ENCODE measurements at places on chromosomes 7 and 10.

- DNase-seq = no peak
These were observed 6.0 kb downstream of the WDR37 start for GRCh38 chr10:1061930-1062774.

DNA sequence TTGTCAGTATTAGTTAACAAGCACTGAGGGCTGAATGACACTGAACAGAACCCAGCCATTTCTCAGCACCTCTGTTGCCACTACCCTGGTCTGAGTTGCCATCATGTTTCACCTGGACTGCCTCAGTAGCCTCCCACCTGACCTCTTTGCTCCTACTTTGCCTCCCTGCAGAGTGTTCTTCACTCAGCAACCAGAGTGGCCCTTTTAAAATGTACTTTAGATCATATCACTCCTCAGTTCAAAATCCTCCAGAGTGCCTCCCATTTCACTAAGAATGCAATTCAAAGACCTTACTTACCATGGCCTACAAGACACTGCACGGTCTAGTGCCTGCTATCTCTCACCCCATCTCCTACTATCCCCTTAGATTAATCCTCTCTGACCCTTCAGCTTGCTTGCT, 214.5 kb downstream of the AUTS2 start:
- no peak for DNase-seq

GRCh38 chr10:67841737-67842136, 3.7 kb upstream of the DNAJC12 start:
- DNase-seq = no peak

GRCh38 chr10:69636626-69637605, 6.9 kb downstream of the FAM241B start:
- DNase-seq = no peak

DNA sequence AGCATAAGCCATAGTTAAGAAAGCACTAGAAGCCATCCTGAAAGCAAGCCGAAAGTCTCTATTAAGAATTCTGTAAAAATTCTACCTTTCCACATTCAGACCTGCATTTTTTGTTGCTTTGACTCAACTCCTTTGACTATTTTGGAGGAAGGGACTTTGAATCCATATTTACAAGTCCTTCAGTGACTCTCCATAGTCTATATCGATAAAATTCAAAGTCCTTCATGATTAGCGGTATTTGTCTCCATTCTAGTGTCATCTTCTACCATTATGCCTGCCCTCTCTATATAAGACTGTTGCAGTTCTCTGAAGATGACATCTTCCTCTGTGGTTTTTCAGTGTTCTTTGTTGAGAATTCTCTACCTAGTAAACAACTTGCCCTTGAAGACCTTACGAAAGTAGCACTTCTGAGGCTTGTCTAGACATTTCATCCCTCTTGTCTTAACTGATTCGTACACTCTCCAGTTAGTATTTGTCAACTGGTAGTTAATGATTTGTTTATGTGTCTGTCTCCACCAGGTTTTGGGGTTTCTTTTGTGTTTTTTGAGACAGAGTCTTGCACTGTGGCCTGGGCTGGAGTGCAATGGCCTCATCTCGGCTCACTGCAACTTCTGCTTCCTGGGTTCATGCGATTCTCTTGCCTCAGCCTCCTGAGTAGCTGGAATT, 1.7 kb downstream of the CCSER2 start:
- no peak for DNase-seq

GRCh38 chr10:45548068-45548467, 124.5 kb downstream of the ZFAND4 start:
- no peak for DNase-seq
